ENCODE measurements at places on chromosomes 1 and 21.
A peak's percentile ranks its signal among the peaks of the same experiment; 100 is the strongest.

GRCh38 chr1:6109688-6110087 lies 64.0 kb downstream of the KCNAB2 start:
- no peak for DNase-seq

DNA sequence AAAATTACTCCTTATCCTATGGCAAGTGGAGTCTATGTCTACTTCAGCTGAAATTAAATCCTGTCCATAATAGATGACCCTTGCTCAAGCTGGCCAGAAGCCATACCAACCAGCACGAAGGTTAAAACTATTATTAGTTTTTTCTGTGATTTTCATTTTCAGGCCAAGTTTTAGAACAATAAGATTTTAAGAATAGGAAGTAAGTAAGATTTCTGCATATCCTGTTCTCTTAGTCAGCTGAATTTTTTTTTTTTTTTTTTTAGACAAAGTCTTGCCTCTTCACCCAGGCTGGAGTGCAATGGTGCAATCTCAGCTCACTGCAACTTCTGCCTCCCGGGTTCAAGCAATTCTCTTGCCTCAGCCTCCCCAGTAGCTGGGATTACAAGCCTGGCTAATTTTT lies 6.1 kb upstream of the RBP7 start:
- DNase-seq: no peak

DNA sequence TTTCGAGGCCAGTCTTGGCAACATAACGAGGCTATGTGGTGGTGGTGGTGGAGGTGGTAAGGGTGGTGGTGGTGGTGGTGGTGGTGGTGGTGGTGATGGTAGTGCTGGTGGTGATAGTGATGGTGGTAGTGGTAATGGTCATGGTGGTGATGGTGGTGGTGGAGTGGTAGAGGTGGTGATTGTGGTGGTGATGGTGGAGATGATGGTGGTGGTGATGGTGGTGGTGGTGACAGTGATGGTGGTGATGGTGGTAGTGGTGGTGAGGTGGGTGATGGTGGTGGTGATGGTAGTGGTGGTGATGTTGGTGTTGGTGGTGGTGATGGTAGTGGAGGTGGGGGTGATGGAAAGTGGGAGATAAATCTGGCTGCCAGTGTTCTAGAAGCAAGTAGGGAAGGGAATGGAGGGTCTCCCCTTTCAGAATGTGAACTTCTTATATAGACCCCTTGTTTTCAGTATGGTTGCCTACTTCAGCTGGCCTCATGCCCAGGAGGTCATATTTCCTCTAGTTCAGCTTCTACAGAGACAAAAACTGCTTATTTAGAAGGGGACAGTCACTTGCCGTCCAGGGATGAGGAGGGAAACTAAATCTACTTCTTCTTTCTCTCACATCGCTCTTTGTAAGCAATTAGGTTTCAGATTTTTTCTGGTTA lies 27.5 kb downstream of the SH3BGR start:
- no peak for DNase-seq

DNA sequence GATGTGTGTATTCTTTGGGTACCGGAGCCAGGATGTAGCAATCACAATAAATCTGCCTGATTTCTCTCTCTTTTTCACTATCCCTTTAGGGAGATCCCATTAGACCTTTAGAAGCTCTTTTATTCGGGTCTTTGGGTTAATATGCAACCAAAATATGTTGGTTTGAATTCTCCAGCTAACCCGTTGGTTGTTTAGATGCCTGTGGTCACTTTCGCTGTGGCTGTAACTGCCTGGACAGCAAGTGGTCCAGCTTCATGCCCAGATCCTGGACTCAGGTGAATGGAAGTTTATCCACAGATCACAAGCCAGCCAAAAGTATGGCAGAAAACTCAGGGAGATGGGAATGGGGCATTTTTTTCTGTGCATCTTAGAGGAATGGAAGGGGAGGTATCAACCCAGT lies 12.3 kb downstream of the KAZN start:
- DNase-seq: no peak

DNA sequence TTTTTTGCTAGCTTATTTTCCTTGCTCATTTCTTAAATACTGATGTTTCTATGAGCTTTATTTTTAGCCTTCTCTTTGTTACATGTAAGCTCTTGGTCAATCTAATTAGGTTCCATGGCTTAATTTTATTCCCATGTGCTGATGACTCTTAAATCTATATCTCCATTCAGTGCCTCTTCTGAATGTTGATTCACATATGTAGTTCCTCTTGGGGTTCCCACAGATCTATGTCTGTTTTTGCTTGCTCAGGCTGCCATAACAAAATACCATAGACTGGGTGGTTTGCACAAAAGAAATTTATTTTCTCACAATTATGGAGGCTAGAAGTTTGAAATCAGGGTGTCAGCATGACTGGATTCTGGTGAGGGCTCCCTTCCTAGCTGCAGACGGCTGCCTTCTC lies 58.3 kb upstream of the PLA2G4A start:
- DNase-seq: no peak

GRCh38 chr1:7607097-7607496 lies 164.0 kb upstream of the VAMP3 start:
- DNase-seq: no peak

GRCh38 chr1:15757575-15758342 lies 836 bp upstream of the FBLIM1 start:
- DNase-seq: no peak

- no peak for DNase-seq
Measured at GRCh38 chr1:53061123-53061858, 722 bp upstream of the PODN start.

GRCh38 chr21:45542242-45542666 lies at the start of gene SLC19A1:
SLC19A1 (minus strand) TSS chr21:45542440; CDS start chr21:45537959, 4,481 bp downstream.
- peak; percentile 48 for DNase-seq

GRCh38 chr1:28507247-28507645 lies 1.4 kb downstream of the RCC1 start:
- no peak for DNase-seq

- no peak for DNase-seq
Measured at GRCh38 chr1:48492392-48492791, 20.4 kb upstream of the SPATA6 start.

GRCh38 chr1:177311111-177311510 lies 140.4 kb downstream of the BRINP2 start:
- DNase-seq: no peak

- no peak for DNase-seq
Measured at GRCh38 chr1:117000142-117000541, 1.4 kb upstream of the CD101 start.

DNA sequence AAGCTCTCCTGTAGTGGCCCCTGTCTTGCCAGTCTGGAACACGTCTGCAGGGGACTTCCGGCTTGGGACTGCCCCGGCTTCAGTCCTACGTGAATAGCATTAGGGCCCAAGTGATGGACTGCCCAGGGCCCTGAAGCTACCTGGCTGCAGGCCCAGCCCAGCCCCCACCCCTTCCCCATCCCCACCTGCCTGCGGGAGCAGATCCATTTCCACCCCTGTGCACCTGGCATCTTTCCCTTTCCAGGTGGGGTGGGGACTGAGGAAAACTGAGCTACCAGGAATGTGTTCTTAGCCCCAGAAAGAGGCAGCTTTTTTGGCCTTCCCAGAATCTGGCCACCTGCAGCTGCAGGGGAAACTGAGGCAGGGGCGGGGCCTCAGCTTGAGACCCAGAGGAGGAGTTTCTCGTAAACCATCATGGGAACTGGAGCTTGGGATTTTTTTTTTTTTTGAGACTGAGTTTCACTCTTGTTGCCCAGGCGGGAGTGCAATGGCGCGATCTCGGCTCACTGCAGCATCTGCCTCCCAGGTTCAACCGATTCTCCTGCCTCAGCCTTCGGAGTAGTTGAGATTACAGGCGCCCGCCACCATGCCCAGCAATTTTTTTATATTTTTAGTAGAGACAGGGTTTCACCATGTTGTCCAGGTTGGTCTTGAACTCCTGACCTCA lies 3.2 kb downstream of the EDN2 start:
- DNase-seq: no peak

- DNase-seq: no peak
Measured at GRCh38 chr1:242870966-242871365, 346.5 kb upstream of the PLD5 start.

DNA sequence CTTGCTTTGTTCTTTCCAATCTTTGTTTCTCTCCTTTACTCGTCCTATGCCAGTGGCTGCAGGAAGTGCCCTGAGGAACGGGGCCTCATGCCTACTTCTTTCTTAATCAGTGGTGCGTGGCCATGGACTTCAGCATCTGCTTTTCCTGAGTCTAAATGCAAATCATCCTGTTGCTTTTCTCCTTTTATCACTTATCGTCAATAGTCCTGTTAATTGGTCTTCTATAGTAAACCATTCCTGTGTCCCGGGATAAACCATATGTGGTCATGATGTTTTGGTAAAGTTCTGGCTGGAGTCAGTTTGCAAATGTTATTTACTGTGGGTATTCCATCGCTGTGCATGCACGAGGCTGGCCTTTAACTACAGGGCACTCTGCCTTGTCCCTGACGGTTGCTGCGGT lies 47.5 kb downstream of the AGPAT3 start:
- no peak for DNase-seq

DNA sequence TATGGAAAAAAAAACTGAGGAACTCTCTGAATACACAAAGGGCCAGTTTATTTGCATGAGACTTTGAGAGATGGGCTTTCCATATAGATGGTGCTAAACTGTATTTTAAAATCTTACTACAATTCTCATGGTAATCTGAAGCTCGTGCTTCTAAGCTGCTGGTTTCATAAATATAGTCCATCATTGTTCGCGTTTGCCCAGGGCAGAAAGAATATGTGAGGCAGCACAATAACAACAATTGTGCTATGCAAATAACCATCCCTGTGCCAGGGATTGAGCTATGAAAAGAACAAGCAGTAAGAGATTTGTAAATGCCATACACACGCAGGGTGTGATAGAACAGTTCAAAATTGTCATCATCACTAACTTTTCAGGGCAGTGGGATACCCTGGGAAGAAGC lies 4.9 kb upstream of the EPS15 start:
- DNase-seq: no peak

DNA sequence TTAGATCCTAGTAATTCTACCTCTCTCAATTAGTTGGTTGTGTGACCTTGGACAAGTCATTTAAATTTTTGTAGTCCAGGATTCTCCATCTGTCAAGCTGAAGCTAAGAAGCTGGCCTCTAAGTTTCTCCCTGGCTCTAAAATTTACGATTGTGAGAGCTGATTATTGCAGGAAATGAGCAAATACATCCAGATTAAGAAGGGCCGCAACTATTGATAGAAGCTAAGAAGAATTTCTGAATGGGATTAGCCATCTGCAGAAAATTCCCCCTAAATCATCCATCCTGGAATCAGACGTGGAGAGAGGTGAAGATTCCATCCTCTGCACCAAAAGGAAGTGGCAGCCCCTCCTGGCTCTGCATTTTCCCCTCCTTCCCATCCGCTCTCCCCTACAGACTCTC lies 55.0 kb downstream of the HIVEP3 start:
- DNase-seq: no peak

GRCh38 chr1:100524355-100524754 lies 13.6 kb upstream of the GPR88 start:
- DNase-seq: no peak

DNA sequence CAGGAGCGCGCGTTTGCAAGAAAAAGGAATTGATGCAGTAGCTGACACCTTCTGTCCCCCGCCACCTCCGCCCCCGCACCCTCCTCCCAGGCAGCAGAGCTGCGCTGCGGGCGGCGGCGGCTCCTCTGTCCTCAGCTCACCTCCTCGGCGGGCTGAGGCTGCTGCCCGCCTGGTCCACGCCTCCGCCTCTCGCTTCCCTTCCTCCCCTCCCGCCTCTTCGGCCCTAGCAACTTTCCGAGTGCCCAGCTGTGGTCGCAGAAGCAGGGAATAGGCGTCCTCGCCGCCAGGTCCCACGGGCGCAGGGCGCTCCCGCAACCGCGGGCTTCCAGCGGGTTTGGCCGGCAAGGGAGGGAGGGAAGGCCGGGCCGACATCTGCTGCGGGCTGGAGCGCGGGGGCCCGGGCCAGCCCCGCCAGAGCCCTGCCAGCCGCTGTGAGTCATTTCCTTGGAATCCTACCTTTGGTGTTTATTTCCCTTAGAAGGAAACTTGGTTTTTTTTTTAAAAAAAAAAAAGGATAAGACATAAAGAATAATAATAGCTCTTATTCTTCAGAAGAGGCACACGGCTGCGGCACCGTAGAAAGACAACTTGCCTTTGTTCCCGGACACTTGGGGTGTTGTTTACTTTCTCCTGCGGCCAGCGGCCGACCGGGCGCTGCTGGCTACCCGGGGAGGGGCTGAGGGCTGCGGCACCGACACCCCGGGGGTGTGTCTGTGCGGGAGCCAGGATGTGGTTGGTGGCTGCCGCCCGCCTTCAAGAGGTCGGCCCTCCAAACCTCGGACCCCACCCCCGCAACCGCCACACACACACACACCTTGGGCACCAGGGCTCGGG lies 1.1 kb downstream of the SERTAD4 start:
- no peak for DNase-seq

GRCh38 chr1:193774536-193775323 lies 588.3 kb upstream of the B3GALT2 start:
- DNase-seq: no peak

GRCh38 chr1:11918799-11919519 lies 7.3 kb downstream of the KIAA2013 start:
- no peak for DNase-seq

GRCh38 chr1:1603671-1604373 lies 3.9 kb upstream of the FNDC10 start:
- no peak for DNase-seq

GRCh38 chr1:117612517-117613248 lies 6.8 kb downstream of the TENT5C start:
- no peak for DNase-seq

- DNase-seq: peak; percentile 6
Measured at GRCh38 chr1:232943679-232944252, 6.6 kb upstream of the NTPCR start.

DNA sequence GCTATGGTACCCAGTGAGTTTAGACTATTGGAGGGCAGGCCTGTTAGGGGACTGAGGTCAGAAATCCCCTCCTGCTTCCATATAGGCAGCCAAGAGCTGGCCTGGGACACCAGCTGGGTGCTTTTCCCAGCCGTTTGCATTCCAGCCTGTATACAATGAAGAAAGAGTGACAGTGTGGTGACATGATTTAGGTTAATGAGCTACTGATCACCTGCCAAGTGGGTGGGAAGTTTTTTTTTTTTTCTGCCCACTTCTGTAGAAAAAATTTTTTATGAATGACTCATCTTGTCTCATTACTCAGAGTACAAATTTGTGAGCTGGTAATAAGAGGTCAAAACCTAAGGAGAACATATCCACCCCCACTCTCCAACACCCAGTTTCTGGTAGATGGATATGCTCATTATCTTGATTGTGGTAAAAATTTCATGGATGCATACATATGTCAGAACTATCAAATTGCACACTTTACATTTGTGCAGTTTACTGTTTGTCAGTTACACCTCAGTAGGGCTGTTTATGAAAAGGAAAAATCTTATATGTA lies 16.4 kb upstream of the CGN start:
- no peak for DNase-seq

GRCh38 chr1:64663668-64664067 lies 81.2 kb upstream of the RAVER2 start:
- DNase-seq: no peak

GRCh38 chr1:57857809-57858208 lies 433.9 kb upstream of the DAB1 start:
- no peak for DNase-seq

DNA sequence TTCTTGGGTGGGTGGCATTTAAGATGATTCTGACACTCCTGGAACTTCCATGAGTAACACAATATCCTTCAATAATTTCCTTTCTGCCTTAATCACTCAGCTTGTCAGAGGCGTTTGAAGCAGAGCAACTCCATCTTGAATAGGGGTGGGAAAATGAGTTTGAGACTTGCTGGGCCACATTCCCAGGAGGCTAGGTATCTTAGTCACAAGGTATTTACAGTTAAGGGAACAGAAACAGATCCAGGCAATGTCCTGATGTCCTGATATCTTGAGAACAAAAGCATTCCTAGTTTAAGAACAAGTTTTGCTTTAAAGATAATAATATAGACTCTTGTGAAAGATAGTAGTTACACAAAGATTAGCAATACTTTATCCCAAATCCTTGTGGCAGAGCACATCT lies 76.6 kb upstream of the KIAA0040 start:
- DNase-seq: no peak
